ENCODE measurements at places on chromosomes 13 and 19.
A peak's percentile ranks its signal among the peaks of the same experiment; 100 is the strongest.

- DNase-seq: no peak
Measured at GRCh38 chr19:33953023-33953422, 156.4 kb downstream of the KCTD15 start.

DNA sequence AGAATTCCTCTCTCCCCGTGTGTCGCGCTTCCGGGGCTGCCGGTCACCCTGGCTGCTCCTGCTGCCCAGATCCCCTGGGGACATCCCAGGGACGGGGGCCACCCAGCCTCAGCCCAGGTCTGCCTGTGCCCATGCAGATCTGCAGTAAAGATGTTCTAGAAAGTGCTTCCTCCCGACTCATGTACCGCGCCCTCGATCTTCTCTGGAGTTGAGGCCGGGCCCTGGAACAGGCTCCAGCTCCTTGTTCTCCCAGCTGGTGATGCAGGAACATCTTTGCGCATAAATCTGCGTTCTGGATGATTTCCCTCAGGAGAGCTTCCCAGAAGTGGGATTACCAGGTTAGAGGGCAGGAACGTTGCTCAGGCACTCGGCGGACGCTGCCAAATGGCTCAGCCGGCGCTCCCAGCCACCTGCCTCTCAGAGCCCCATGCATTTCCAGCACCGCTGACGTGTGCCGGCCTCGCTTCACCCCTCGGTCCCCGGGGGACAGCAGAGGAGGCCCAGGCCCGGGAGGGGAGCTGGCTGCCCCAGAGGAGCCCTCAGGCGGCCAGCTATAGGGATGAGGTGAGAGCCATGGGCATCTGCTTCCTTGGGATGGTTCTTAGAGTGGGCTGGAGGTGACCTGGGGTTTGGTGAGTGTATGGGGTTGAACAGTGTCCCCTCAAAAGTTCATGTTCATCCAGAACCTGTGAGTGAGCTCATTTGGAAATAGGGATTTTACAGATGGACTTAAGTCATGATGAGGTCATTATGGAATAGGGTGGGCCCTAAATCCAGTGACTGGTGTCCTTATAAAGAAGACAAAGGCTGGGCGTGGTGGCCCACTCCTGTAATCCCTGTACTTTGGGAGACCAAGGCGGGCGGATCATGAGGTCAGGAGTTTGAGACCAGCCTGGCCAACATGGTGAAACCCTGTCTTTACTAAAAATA, 42.6 kb downstream of the CRTC1 start:
- no peak for DNase-seq

GRCh38 chr13:41137241-41137640, 4.6 kb upstream of the KBTBD6 start:
- DNase-seq: no peak

GRCh38 chr13:73216381-73216831, 157.6 kb downstream of the KLF5 start:
- DNase-seq: no peak

DNA sequence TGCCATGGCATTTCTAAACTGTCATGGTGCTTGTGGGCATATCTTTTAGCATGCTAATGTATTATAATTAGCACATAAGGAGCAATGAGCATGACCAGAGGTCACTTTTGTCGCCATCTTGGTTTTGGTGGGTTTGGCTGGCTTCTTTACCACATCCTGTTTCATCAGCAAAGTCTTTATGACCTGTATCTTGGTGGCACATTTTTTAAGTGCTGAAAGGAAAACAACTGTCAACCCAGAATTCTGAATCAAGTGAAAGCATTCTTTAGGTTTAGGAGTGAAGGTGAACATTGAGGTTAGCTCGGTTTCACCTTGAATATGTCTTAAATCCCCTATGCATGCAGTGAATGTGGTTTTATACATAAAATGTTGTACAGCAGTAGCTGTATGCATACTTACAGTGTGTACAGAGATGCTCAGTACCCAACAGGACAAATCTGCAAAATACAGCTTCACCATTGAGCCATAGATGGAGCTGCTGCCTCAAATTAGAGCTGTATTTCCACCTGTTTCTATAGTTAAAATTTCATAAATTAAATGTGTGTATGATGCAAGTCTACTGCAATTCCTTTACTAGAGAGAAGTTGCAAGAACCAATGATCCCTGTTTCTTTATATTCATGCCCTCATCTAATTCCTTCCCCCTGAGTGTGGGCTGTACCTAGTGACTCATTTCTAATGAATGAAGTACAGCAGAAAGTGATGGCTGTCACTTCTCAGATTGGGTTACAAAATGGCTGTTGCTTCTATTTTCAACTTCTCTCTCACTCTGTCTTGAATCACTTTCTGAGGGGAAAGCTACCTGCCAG, 25.2 kb upstream of the IGSF23 start:
- DNase-seq: no peak

GRCh38 chr13:99967869-99968520, 3.6 kb downstream of the ZIC5 start:
- DNase-seq: no peak

DNA sequence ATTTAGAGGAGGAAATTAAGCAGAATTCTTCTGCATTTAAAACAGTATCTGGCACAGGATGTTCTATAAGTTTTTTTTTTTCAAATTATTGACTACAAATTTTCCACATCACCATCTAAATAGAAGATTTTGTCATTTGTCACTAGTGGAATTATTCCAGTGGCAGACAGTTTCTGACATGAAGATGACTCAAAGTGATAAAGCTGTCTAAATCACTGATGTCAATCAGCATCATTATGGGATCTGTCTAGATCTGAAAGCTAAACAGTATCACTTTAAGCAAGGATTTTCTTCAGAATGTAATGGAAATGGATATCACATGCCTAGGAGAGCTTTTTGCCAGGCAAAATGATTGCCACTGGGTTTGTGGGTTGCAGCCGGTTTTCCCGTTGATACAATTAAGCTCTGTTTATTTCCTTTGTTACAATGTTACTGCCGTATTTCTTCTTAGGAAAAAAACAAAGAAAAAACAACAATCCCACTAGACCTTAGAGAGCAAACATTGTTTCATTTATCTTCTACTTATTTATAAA, 1657.0 kb upstream of the PRR20A start:
- DNase-seq: no peak

DNA sequence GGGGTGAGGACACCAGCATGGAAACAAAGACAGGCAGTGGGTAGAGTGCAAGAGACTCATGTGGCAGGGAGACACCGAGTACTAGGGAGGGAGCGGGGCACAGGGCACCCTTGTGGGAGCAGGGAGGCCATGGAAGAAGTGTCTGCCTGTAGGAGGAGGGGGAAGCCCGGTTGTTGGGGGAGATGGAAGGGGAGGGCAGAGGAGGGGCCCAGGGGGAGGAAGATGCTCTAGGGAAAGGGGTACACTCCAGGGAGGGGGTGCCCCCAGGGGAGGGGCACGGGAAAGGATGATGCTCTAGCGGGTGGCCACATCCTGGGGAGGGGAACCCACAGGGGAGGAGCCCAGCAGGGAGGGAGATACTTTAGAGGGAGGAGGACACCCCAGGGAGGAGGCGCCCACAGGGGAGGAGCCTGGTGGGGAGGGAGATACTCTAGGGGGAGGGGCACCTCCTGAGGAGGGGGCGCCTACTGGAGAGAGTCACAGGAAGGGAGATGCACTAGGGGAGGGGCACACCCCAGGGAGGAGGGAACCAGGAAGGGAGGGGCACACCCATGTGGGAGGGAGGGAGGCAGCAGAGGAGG, 24.9 kb downstream of the CPAMD8 start:
- peak; percentile 15 for DNase-seq

DNA sequence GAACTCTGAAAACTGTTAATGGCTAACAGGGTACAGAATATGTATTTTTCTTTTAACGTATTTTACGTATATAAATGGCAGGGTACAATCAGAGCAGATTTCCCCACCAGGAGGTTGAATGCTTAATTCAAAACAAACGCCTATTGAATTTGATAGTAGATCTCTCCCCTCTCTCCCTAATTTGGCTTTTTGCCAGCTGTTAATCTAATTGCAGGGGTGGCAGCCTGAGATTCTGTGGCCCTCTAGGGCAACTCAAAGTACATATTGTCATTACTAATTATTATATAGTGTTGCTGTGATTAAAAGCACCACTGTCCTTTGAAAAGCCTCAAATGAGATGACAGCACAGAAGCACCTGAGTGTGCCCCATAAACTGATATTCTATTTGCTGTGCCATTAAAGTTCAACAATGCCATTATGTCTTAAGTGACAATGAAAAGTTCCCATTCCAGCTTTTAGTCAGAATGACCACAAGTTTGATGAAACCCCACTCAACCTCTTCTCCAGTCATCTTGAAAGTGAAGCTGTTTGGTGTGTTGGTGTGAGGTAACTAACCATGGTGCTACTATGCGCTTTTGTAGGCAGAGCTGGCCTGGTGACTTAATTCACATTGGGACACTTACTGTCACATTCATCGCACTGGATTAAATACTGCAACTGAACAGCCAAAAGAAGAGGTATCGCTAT, 351.4 kb downstream of the KCNRG start:
- no peak for DNase-seq
